HL-60 (cell line): ENCODE measurements at places on chromosomes 13 and 19.

GRCh38 chr19:41443813-41444455 lies 978 bp downstream of the ERICH4 start:
- no peak for DNase-seq

DNA sequence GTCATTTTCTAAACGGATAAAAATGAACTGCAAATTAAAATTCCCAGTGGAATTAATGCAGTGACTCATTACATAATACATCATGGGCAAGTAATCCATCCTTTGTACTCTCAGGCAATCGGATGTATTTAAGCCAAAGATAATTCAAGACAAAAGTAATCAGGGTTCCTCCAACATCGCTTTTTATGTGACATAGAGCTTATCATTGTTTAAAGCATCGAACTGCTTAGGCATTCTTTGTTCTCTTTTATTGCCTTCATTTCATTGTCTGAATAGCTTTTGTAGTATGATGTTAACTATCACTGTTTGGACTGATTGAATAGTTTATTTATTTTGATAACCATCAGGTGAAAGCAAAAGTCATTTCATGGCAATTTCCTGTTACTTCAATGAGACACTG lies 209.4 kb downstream of the ITGBL1 start:
- no peak for DNase-seq

DNA sequence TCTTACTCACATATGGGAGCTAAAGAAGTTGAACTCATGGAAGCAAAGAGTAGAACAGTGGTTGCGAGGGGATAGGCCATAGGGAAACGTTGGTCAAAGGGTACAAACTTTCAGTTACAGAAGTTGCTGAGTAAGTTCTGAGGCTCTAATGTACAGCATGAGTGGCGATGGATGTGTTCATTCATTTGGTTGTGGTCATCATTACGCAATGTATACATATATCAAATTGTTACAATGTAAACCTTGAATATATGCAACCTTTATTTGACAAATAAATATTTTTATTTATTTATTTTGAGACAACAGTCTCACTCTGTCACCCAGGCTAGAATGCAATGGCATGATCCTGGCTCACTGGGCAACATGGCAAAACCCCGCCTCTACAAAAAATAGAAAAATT lies 38.7 kb downstream of the ZIC5 start:
- no peak for DNase-seq

DNA sequence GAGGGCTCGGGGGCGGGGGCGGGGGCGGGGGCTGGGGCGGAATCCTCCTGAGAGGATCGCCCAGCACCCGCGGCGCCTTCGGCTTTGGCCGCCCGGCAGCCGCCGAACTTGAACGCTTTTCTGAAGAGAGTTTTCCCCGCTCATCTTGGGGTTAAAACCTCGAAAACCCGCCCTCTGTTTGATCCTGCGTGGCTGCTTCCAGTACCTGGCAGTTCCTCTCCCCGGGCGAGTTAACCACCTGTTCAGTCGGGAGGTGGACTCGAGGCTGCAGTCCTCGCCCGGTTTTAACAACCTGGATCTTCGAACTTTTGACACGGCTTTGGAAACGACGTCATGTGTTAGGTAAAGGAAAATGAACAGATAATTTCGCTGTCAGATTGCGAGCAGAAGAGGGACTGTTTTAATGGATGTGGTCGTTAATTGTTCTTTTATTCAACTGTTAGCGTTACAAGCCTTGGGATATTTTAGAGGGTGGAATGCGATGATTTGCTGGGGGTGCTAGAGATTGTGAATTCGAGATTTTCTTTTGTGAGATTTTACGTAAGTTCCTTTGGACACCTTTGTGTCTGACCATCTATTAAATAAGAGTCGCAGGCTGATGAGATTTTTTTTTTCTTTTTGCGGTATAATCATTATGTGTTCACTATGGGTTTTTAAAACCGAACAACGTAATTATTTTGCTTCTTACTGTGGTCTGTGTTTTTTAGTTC lies 1.0 kb downstream of the FNDC3A start:
- DNase-seq, result peak; percentile 34

DNA sequence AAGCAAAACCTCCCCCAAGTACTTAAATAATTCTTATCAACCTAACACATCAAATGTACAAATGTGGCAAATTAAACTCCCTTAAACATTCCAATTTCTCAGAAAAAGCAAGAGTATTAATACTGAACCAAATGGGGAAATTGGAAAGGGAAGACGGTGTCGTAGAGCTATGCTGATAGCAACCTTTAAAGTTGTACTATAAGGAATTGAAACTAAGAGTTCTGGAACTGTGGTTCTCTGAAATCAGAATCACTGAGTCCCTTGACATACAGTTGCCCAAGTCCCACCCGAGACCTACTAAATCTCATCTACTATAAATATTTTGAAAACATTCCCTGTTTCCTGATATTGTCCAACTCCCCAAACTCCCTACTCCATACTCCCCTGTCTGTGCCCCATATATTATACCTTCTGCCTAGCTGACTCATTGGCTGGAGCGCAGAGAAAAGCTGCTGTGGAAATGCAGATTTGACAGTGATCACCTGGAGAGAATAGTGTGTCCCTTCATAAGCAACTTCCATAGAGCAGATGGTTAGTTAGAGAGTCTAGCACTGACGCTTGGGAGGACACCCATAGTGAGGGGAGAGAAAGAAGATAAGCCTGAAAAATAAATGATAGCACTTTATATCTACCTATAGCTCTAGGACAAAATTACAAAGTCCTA lies 51.4 kb upstream of the ITM2B start:
- no peak for DNase-seq

- no peak for DNase-seq
Observed at GRCh38 chr13:27474751-27475268, 24.4 kb upstream of the MTIF3 start.

GRCh38 chr19:51448411-51449016 lies 9.7 kb downstream of the SIGLEC8 start:
- no peak for DNase-seq

- peak; percentile 14 for DNase-seq
Observed at GRCh38 chr13:52195401-52195837, 36.0 kb upstream of the NEK3 start.

DNA sequence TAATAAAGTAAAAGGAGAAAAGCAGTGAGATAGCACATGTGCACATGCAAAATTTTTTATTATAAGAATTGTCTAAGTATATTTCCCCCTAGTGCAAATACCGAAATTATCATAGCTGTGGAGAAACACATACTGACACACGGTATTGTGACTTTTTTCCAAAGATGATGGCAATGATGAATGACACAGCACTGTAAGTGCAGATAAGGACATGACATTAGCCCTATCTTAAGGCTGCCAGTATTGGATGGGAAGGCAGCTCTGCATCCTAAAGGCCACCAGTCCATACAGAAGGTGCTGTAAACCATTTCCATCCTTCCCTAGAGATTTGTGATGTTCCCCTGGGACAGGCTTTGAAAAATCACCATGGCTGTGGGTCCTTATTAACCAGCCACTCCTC lies 11.5 kb upstream of the MICU2 start:
- DNase-seq, result no peak

- DNase-seq, result no peak
Observed at GRCh38 chr13:47886314-47886713, 114.8 kb downstream of the SUCLA2 start.

- DNase-seq, result peak; percentile 49
Observed at GRCh38 chr13:41995946-41996345, 35.0 kb upstream of the VWA8 start.

DNA sequence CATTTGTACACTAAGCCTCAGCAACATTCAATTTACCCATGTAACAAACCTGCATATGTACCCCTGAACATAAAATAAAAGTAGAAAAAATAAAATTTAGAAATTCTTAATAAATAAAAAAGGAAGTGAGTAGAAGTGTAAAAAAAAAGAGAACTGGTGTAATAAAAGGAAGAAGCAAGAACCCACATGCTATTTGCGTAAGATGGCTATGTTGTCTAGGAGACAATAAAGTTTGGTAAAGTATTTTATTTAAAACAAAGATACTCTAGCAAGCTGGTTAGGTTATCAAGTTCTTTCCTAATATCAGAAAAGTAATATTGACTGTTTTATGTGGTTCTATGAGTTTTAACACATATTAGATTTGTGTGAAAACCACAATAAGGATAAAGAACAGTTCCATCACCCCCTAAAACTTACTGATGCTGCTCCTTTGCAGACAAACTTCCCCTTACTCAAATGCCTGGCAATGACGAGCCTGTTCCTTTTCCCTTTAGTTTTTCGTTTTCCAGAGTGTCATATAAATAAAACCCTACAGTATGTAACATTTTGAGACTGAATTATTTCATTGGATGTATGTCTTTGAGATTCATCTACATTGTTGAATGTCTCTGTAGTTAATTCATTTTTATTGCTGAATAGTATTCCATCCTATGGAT lies 98.9 kb downstream of the TNFSF13B start:
- peak; percentile 60 for DNase-seq

DNA sequence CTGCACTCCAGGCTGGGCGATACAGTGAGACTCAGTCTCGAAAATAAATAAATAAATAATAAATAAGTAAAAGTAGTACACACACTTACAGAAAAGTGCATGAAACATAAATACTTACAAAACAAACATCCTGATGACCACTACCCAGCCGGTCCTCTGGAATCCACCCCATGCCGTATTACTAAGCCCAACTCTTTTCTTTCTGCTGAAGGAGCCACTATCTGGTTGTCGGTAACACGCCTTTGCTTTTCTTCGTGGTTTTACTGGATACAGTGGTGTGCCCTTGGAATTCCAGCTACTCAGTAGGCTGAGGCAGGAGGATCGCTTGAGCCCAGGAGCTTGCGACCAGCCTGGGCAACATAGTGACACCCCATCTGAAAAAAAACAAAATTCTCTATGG lies 39.4 kb downstream of the CELF5 start:
- DNase-seq, result no peak

GRCh38 chr13:103067751-103068555 lies 1.7 kb upstream of the SLC10A2 start:
- no peak for DNase-seq

- no peak for DNase-seq
Observed at GRCh38 chr13:28128030-28128429, 10.3 kb upstream of the PAN3 start.

- no peak for DNase-seq
Observed at GRCh38 chr13:60584976-60585375, 188.0 kb downstream of the TDRD3 start.

DNA sequence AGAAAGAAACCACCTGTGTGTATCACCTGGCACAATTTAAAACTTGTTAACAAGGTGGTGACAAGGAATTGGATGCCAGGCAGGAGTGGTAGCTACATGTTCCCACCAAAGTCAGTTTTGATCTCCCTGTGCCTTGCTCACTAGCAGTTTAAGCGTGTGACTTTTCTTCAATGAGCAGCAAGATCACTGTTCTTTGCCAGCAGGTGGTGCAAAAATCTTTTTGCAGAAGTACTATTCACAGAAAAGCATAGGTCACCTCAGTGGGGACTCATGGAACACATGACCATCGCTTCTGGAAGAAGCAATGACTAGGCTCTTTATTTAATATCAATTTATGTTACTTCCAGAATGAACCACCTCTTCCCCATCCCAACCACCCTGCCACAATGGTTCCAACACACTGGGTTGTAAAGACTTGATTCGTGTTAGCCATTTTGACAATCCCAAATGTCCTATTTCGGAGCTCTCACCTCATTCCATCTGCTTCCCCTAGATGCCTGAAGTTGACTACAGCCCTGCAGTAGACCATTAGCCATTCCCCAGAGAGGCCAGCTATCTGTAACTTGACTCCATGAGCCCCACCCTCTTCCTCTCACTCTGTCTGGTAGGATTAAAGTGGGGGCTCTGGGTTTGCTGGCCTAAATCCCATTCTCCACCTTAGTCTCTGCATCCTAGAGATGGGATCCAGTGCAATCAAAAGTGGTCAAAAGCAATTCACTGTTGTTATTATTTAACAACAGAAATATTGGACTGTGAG lies 59.1 kb upstream of the TNFRSF19 start:
- DNase-seq, result no peak

DNA sequence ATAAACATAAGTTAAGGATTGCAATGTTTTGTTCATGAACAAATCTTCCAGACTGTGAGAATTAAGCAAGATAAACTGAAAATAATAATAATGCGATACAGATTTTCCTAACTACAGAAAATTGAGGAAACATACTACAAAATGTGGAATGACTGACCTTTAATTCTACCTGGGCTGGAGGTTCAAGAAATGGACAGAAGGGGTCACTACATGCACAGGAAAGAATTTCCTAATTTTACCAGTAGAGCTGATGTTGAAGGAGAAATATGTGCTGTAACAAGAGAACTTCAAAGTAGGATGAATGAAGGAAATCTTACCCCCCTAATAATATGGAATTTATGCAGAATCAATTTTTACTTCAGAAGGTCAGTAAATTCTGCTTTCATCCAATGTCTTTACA lies 62.3 kb downstream of the ZNF627 start:
- no peak for DNase-seq

GRCh38 chr13:29993716-29994488 lies 143.5 kb upstream of the UBL3 start:
- no peak for DNase-seq

GRCh38 chr13:48978942-48979601 lies 3.4 kb downstream of the FNDC3A start:
- no peak for DNase-seq

DNA sequence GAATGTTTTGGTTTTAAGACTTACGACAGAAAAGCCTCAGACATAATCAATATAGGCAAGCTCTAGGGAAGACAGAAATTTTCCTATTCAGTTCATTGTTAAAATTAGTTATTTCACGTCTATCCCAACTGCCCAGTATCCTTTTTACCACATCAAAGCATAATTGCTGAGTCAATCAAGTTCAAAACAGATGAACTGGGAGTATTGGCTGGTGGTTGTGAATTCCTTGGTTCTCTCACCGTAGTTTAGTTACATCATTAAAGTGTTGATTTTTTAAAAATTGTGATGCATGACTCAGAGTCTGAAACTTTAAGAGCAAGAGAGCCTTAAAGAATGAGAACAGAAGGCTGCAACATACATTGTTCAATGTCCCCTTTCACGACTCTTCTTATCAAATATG lies 143.3 kb upstream of the FREM2 start:
- DNase-seq, result no peak

GRCh38 chr13:77422724-77423123 lies 95.8 kb upstream of the MYCBP2 start:
- DNase-seq, result no peak

- DNase-seq, result peak; percentile 20
Observed at GRCh38 chr13:39282400-39282972, 244.2 kb downstream of the NHLRC3 start.

GRCh38 chr13:74068471-74068870 lies 65.7 kb downstream of the KLF12 start:
- DNase-seq, result no peak

DNA sequence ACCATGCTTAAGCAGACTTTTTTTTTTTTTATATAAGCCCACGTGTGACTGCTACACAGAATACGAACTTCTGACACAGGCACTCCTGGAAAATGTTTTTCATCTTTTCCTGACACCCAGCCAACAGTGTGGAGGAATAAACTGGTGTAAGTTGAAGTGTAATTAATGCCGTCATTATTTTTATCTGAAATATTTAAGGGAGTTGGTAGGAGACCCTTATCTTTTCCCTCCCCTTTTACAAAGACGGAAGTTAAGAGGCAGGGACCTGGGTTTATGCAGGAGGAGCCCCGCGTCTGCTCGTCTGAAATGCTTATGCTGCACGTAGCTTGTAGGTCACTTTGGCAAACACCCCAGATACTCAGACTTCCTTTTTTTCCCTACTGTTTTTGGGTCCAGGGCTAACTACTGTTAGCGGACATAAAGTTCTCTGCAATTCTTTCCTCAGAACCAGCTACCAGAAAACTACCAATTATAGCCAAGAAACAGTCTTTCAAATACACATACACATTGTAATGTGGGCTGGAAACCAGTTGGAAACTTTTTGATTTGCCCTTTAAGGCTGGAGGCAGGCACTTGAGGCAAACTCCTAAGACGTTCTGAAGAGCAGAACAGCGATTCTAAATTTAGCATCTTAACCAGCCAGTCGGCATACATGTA lies 50.8 kb downstream of the EFNB2 start:
- DNase-seq, result peak; percentile 63
